ENCODE measurements at places on chromosomes 11 and 22. TPM values are rescaled to one million over a fixed set of nuclear protein-coding genes. Genes with fewer than 3 reads are reported as not detected.

APOL4 gene
- polyA plus RNA-seq, result 0.21 TPM

- DNase-seq, result peak; percentile 3
Observed at GRCh38 chr11:131217313-131218310, 152.8 kb upstream of the NTM start.

DPP3 gene
- polyA plus RNA-seq, result 54.6 TPM

GRCh38 chr22:24920029-24920428 lies 26.5 kb downstream of the LHFPL7 start:
- DNase-seq, result no peak

DNA sequence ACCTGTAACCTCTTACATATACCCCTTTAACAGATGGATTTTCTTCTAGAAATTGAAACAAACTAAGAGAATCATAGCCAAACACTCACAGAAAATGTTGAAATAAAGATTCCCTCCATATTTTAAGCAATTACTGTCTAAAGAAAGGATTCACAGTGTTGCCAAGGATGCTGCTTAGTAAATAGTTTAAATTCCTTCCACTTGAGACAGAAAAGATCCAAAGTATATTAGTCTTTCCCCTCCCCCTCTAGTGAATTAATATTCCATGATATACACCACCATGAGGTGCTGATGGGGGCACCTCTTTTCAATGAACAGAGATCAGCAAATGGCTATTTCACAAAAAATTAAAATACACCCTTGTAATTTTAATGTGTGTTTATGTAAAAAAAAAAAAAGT lies 186.8 kb downstream of the SOX6 start:
- DNase-seq, result no peak

NLRP14 gene
- polyA plus RNA-seq, result 0.06 TPM

- no peak for DNase-seq
Observed at GRCh38 chr11:7570938-7571521, 57.2 kb downstream of the PPFIBP2 start.

- no peak for DNase-seq
Observed at GRCh38 chr11:134786636-134787035, 374.6 kb upstream of the B3GAT1 start.
